ENCODE measurements at places on chromosomes 13 and 19.
A peak's percentile ranks its signal among the peaks of the same experiment; 100 is the strongest.

- DNase-seq: peak; percentile 60
These were observed 49.0 kb upstream of the ZNF780A start for GRCh38 chr19:40139533-40140287.

GRCh38 chr13:80560609-80561008 is 219.7 kb upstream of the SPRY2 start:
- no peak for DNase-seq

DNA sequence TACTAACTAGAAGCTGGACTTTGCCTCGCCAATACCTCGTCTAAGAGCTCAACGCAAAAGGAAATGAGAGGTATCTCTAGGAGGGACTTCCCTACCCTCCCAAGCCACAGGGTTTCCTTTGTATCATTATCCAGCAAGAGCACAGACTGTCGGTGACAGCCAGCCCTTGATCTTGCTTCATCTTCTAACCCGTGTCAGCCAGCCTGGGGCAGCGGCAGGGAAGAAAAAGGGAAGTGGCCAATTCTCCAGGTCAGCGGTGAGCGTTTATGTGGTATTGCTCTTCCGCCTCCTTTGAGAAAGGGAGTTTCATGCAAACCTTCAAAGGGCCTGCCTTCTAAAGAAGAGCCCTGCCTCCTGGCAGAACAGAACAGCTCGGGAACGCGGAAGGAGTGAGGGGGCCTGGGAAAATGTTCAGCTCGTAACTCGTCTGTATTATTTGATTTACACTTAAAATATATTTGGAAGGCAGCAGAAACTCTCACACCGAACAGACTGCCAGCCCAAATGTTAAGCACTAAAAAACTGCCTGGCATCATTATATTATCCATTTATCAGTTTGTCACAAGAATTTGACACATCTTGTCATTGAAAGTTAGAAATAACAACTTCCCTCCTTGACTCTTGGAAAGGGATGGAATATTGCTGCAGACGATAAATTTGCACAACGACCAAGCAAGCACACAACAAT is 41.8 kb downstream of the EFNB2 start:
- peak; percentile 99 for DNase-seq

DNA sequence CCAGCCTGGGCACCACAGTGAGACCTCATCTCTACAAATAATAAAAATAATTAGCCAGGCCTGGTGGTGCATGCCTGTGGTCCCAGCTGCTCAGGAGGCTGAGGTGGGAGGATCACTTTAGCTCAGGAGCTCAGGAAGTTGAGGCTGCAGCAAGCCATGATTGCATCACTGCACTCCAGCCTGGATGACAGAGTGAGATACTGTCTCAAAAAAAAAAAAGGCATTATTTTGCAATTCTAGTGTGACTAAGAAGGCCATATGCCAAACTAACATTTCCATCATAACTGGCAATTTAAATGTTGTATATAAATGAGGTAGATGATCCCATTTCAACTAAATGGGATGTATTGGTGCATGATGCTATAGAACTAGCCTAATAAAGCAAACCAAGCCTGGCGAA is 632.8 kb upstream of the KLF12 start:
- no peak for DNase-seq

- no peak for DNase-seq
These were observed 135.8 kb downstream of the SHISA2 start for GRCh38 chr13:25915840-25916518.
